Activated CD4-positive, alpha-beta T cell treated with anti-CD3 and anti-CD28 coated beads, Interleukin-2, amount 50 U/mL, for 16 hours (primary cell): ENCODE measurements at places on chromosomes 1 and 21.
A peak's percentile ranks its signal among the peaks of the same experiment; 100 is the strongest.

- no peak for DNase-seq
These were observed 52.7 kb upstream of the VAV3 start for GRCh38 chr1:108017698-108018097.

GRCh38 chr1:199204231-199204630 is 565.4 kb downstream of the PTPRC start:
- no peak for DNase-seq

- DNase-seq, result no peak
These were observed 4.1 kb downstream of the CNN3 start for GRCh38 chr1:94922761-94923331.

- DNase-seq, result no peak
These were observed 27.4 kb upstream of the HRNR start for GRCh38 chr1:152251391-152251790.

- no peak for DNase-seq
These were observed 22.0 kb downstream of the FYB2 start for GRCh38 chr1:56797065-56797685.

- no peak for DNase-seq
These were observed 64.2 kb downstream of the HLX start for GRCh38 chr1:220943319-220943996.

DNA sequence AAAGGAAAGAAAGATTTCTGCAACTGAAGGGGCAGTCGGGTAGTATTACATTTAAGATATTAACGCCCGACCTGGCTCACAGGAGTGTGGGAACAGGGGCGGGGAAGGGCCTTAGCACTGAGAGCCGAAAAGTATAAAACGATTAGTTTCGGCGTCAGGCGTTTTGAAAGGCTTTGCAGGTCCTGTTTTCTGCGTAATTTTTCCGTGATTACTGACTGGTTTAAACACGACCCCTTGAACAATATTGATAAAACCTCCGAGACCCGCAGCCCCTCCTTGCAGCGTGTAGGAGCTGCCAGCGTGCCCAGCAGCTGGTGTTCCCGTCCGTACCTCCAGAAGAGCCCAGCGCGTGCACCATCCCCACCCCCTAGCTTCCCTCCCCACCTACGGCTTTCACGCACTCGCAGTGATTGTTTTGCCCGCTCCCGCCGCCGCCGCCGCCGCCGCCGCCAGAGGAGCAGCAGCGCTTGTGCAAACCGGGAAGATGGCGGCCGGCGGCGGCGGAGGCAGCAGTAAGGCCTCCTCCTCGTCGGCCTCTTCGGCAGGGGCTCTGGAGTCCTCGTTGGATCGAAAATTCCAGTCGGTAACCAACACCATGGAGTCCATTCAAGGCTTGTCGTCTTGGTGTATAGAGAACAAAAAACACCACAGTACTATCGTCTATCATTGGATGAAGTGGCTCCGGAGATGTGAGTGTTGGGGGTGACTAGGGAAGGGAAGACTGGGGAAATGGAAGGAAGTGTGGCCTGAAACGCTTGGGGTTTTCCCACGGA is 470 bp downstream of the RPRD2 start:
- DNase-seq, result peak; percentile 79

- no peak for DNase-seq
These were observed 3.1 kb downstream of the CTBS start for GRCh38 chr1:84571150-84571535.

DNA sequence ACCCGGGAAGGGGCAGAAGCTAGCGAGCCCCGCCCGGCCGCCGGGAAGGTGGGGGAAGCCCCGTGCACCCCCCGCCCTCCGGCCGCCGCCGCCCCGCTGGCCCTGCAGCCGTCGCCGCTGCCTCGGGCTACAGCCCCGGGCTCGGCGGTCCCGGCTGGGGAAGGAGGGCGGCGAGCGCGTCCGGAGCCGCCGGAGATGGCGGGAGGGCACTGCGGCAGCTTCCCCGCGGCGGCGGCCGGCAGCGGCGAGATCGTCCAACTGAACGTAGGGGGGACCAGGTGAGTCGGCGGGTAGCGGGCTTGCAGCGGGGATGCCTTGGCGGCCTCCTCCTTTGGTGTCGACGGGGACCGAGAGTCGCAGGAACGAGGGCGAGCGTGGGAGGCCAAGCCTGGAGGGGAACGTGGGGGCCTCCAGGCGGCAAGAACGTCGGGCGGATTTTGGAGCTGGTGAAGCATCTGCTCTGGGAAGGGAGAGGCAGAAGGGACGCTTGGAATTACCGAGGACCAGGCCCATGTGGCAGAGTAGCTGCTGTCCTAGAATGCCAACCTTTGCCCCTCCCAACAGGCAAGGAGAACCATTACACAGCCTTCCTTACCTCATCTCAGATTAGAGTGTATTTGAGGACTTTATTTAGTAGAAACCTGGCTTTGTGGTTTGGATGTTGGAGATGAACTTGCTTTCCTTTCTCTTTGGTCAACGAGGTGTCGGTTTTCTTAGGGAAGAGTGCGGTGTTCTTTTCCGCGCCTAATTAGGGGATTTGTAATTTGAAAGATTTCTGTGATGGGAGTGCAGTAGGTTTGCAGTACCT is 591 bp downstream of the KCTD3 start:
- DNase-seq, result peak; percentile 22

DNA sequence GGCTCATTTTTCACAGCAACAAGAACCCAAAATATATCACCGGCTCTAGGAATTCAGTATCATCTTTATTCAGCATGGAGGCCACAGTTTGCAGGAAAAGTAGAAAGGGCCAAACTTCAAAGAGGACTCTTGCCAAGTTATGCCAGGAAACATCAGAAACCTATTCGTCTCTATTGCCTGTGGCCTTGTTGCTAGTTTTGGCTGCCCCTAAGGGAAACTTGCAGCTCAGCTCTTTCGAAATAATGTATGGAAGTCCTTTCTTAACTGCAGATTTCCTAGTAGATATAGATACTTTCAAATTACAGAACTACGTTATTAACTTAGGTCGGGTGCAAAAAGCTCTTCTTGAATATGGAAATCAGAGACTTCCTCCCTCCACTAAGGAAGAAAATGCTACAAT is 4.2 kb upstream of the NENF start:
- DNase-seq, result no peak

DNA sequence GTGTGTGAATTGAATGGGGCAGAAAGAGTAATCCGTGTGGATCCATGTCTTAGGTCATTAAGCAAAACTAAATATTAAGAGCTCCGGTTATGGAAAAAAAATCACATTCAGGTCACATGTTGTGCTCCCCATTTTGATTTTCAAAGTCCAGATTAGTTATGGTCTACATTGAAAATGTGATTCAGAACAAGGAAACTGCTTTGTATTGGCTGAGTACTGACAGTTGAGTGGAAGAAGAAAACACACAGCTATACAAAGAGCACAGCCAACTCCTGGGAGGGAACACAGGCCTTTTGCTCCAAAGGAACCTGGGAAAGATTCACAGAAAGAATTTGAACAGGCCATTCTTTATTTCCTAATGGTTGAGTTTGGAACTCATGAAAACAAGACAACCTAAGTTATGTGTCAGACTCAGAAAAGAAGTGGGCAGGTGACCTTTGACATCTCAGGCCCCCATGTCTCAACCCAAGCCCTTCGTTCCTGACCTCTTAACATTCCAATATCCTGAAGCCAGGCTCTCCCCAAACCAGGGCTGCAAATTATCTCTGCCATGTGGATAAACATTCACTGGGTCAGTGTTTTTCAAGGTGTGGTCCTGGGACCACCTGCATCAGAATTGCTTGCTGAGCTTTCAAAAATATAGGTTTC is 159.3 kb upstream of the LMO4 start:
- DNase-seq, result no peak

DNA sequence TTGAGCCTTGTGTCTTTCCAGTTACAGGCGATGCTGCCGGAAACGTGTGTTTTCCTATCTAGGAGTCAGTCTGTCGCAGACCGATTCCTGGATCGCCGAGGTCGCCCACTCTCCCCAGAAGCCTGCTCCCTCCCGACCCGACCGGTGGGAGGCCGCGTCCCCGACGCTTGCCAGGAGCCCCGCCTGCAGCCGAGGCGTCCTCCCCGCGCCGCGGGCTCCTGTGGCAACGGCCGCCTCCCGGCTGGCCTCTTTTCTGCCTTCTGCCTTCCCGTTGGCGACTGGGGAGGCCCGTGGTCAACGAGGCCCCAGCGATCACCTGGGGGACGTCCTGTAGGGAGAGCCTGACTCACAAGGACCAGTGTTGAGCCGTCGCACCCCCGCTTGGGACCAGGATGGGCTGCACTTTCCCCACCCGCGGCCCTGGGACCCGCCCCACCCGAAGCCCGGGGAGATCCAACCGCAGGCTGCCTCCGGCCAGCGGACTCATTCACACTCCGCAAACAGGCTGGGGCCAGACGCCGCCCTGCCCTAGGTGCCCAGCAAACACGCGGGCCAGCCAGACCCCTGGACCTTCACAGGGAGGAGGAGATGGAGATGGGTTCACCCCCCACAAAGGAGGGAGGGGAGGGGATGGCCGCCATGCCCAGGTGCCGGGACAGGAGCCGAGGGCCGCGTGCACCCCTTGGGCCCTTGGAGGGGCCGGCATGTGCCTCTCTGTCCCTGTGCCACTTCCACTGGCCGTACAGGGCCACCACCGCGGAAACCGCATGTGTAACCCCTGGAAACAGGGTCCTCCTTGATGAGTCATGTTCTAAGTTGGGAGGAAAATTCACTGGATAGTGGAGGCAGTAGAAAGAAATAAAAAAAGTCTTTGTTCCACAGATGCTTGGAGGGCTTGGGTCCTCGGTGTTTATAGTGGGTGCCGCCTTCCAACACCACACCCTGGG is 7.2 kb upstream of the COL6A1 start:
- DNase-seq, result no peak

DNA sequence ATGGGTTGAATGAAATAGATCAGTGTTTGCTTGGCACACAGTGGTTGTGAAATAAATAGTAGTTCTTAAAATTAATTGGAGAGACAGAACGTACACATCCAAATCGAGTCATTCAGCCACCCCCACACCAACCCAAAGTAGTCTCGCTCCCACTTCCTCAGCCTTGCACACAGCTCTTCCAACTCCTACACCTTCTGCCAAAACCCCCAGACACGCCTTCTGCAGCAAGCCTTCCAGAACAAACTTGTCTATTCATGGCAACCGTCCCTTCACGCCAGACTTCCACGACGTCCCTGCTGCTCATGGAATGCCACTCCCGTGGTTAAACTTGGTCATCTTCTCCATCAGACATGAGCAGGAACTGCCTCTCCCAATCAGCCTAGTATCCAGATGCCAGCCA is 37.5 kb upstream of the RD3 start:
- DNase-seq, result no peak

- no peak for DNase-seq
These were observed 81.2 kb downstream of the GALNT2 start for GRCh38 chr1:230148126-230148652.

DNA sequence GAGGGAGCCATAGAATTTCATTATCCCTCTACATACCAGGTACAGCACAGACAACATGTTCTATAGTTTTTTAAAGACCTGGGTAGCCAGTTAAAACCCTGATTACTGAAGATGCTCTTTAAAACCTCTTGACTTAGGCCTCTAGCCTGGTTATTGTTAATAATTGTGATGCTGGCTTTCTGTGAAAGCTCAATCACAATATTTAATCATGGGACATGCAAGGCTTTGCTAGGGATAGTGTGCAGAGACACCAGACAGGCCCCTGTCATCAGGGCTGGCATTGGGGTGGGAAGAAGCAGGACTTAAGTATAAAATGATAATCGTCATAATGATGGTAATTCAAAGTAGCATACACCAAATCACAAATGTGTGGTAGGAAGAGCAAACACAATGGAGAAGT is 274.4 kb downstream of the PTBP2 start:
- DNase-seq, result no peak

DNA sequence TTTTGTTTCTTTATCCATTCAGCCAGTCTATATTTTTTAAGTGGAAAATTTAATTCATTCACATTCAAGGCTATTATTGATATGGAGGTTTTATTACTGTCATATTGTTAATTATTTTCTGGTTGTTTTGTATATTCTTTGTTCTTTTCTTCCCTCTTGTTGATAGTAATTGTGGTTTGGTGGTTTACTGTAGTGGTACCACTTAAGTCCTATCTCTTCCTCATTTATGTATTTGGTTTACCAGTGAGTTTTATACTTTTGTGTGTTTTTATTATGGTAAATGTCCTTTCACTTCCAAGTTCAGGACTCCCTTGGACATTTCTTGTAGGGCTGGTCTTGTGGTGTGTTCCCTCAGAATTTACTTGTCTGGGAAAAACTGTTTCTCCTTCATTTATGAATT is 28.1 kb upstream of the PM20D1 start:
- DNase-seq, result no peak

- DNase-seq, result no peak
These were observed 274.1 kb downstream of the FOXD2 start for GRCh38 chr1:47711848-47712492.

- DNase-seq, result no peak
These were observed 60.4 kb upstream of the GJA5 start for GRCh38 chr1:147820761-147821297.

GRCh38 chr1:194378517-194378916 is 1192.1 kb upstream of the B3GALT2 start:
- DNase-seq, result no peak

DNA sequence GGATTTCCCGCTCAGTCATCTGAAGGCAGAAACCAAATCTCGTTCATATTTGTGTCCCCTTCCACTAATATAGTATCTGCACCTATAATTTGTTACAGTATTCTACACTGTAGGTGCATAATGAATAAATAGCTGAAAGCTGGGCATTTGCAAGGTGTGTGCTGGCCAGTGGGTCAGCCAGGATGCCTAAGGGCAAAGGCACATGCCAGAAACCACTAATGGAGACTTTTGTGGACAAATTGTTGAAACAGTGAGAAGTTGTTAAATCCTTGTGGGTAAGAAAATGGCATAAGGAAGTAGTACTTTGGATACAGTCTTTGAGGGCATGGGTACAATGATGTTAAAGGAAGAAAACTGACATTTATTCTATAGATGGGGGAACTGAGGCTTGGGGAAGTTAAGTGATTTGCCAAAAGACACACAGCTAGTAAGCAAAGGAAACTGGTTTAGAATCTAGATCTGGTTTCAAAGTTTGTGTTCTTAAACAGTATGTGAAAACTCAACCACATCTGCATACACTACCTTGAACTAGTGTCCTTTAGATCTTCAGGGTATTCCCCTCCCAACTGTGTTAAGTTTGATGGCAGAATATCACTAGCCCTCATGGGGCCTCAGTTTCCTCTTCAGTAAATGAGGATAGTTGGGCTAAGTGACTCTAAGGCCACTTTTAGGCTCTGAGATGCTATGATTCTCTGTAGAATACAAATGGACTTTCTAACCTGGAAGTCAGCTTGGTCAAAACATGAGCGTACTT is 26.5 kb upstream of the LRRC8C start:
- DNase-seq, result no peak

GRCh38 chr1:188117436-188117835 is 1288.7 kb downstream of the PLA2G4A start:
- DNase-seq, result no peak

GRCh38 chr1:36531833-36532232 is 49.1 kb upstream of the CSF3R start:
- no peak for DNase-seq
